NCI-H774 (cell line): ENCODE measurements at places on chromosomes 7 and 10.

DNA sequence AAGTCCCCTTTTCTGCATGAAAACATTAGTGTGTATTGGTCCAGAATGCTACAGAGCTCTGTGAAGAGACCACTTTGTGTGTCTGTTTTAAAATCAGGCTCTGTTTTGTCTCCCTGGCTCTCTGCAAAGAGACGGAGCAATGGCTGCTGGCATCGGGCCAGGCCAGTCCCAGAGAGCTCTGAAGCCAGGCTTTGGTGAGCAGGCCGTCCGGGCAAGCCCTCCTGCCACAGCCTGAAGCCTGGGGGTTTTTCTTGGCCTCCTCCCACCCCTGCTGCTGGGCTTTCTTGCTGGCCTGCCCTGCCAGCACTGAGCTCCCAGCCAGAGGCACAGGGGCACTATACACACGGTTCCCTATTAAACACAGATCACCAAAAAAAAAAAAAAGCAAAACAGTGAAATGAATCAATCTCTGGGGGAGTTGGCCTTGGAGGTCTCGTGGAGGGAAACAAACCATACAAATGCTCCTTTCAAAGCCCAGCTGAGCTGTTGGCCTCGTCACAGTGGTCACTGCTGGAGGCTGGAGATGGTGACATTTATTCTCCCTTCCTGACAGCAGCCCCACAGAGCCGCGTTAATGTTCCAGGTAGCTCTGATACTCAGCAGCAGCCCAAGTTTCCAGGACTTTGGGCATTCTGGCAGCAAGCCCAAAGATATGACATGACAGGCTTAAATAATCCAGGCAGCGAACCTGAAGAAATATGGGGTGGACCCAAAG is 237.2 kb downstream of the TCF7L2 start:
- no peak for DNase-seq

DNA sequence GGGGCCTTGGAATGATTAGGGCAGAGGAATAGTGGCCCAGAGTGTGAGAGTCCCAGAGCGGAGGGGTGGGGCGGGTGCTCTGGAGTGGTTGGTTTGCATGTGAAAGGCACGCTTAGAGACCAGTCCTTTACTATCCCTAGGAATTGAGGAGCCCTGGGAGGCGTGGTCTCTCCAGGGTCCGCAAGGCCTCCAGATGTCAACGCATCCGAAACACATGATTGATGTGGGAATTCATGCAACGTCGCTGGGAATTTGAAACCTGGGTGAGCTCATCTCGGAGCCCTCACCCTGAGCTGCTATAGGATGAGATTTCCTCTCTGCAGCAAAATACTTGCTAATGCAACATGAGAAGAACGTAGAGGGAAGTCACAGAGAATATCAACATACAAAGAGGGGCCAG is 51.2 kb downstream of the NPTX2 start:
- DNase-seq, result no peak

- no peak for DNase-seq
Measured at GRCh38 chr7:112334366-112334765, 115.9 kb upstream of the IFRD1 start.

DNA sequence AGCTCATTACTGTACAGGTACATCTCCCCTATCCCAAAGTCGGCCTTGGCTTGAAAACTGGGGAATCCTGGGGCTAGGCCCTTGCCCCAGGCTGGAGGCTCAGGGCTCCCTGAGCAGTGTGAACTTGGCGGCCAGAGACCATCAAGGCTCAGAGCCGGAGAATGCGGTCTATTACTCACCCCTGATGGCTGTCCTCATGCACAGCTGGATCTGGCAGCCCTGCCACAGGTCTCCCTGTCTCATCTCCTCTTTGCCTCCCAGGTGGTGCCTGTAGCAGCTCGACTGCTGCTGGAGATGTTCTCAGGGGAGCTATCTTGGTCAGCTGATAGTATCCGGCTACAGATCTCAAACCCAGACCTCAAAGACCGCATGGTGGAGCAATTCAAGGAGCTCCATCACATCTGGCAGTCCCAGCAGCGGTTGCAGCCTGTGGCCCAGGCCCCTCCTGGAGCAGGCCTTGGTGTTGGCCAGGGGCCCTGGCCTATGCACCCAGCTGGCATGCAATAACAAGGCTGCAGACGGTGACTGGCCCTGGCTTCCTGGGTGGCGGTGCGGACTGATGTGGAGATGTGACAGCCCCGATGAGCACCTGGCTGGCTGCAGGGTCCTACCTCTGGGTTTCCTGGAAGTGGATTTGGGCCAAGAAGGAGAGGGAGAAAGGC is 10.7 kb downstream of the IRF5 start:
- DNase-seq, result no peak

- DNase-seq, result no peak
Measured at GRCh38 chr10:110498087-110498981, 627 bp downstream of the DUSP5 start.

DNA sequence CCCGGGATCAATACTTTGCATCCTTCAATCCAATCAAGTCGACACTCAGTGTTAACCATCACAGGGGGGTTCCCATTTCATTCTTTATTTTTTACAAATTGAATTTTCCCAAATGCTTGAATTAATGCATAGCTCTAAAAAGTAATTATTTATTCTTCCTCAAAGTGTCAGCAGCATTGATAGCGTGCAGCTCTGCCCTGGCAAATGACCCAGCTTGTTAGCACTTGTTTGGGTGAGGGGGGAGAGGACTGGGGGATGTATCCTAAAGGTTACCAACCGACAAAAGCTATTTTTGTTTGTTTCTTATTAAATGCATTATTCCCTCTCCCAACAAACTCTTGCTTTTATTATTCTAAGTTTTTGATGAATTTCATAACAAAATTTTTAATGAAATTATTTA is 27.0 kb upstream of the ELMO1 start:
- DNase-seq, result no peak

GRCh38 chr7:143016996-143017395 is 9.9 kb downstream of the OR9A2 start:
- no peak for DNase-seq

DNA sequence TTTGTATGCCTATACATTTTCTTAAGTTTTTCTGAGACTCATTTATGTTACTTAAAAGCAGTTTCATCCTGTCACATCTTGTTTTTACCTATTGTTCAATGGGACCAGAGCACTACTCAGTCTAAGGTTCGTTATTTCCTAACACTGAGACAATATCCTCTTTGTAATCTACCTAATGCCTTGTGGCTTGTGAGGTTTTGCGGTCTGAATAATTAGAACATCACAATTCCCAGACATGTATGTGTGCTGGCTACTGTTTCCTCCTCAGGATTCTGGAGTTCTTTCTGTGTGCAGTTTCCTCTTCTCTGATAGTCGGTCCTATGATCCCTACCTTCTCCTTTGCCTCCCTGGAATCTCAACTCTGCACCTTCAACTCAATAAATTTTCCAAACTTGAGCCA is 620.2 kb downstream of the ANKRD7 start:
- DNase-seq, result no peak

GRCh38 chr10:100183481-100183880 is 2.3 kb downstream of the ERLIN1 start:
- DNase-seq, result no peak

GRCh38 chr7:15921576-15921975 is 235.1 kb upstream of the MEOX2 start:
- no peak for DNase-seq
